A549 treated with RU486 at 1 μM for 4 hours (cell line): ENCODE measurements at places on chromosomes 4 and X. TPM values are rescaled to one million over a fixed set of nuclear protein-coding genes. Genes with fewer than 3 reads are reported as not detected.

NLGN4X gene
- not detected in 5 replicates for total RNA-seq

LDOC1 gene
- 81.5 to 109 TPM (median 103 TPM) in 5 replicates for total RNA-seq

PWWP3B gene
- total RNA-seq, result not detected in 5 replicates

SHOX gene
- total RNA-seq, result not detected in 5 replicates

OCIAD2 gene
- 115 to 177 TPM (median 127 TPM) in 5 replicates for total RNA-seq

SMARCA5 gene
- total RNA-seq, result 13.3 to 28.3 TPM (median 22.5 TPM) in 5 replicates

STK32B gene
- 20.2 to 21.4 TPM (median 20.9 TPM) in 5 replicates for total RNA-seq

INTS6L gene
- total RNA-seq, result 0.07 to 0.15 TPM (median 0.11 TPM) in 4 of 5 replicates, not detected in the other

GNRHR gene
- total RNA-seq, result not detected in 5 replicates

TKTL1 gene
- total RNA-seq, result not detected in 5 replicates

MAP9 gene
- total RNA-seq, result 2.2 to 6.3 TPM (median 5.7 TPM) in 5 replicates

GPRASP1 gene
- 0.15 to 0.32 TPM (median 0.30 TPM) in 5 replicates for total RNA-seq

AFF2 gene
- total RNA-seq, result not detected in 5 replicates

TMEM175 gene
- total RNA-seq, result 8.6 to 10.0 TPM (median 9.0 TPM) in 5 replicates

SPANXC gene
- 0.65 to 1.3 TPM (median 0.81 TPM) in 3 of 5 replicates, not detected in the others for total RNA-seq

REPS2 gene
- total RNA-seq, result 0.32 to 0.80 TPM (median 0.56 TPM) in 5 replicates

FGFBP2 gene
- not detected in 5 replicates for total RNA-seq

PDLIM5 gene
- 27.2 to 45.0 TPM (median 42.2 TPM) in 5 replicates for total RNA-seq

PABPC5 gene
- 0.03 TPM in 1 of 5 replicates, not detected in the others for total RNA-seq

GAGE2A gene
- total RNA-seq, result not detected in 5 replicates

NAP1L5 gene
- 1.5 to 2.3 TPM (median 1.9 TPM) in 5 replicates for total RNA-seq

CLDN34 gene
- total RNA-seq, result not detected in 5 replicates

SPANXA2 gene
- 0.22 TPM in 1 of 5 replicates, not detected in the others for total RNA-seq

CSN1S1 gene
- not detected in 5 replicates for total RNA-seq

EDA2R gene
- 10.5 to 14.2 TPM (median 13.2 TPM) in 5 replicates for total RNA-seq

LIMCH1 gene
- total RNA-seq, result 32.2 to 46.0 TPM (median 41.4 TPM) in 5 replicates

GRIA2 gene
- total RNA-seq, result not detected in 5 replicates

SHROOM4 gene
- not detected in 5 replicates for total RNA-seq

HDAC8 gene
- 20.5 to 24.4 TPM (median 22.7 TPM) in 5 replicates for total RNA-seq

HSFX3 gene
- total RNA-seq, result not detected in 5 replicates

RPL9 gene
- total RNA-seq, result 847 to 1,812 TPM (median 993 TPM) in 5 replicates

NUDT9 gene
- total RNA-seq, result 22.8 to 28.3 TPM (median 25.3 TPM) in 5 replicates

GPC3 gene
- total RNA-seq, result 0.27 TPM in 1 of 5 replicates, not detected in the others
